ENCODE measurements at places on chromosomes 13 and 19.

GRCh38 chr19:44905437-44906160, at the start of gene APOE:
APOE (plus strand) TSS chr19:44905796; CDS start chr19:44906625, 829 bp downstream.
- DNase-seq = no peak

DNA sequence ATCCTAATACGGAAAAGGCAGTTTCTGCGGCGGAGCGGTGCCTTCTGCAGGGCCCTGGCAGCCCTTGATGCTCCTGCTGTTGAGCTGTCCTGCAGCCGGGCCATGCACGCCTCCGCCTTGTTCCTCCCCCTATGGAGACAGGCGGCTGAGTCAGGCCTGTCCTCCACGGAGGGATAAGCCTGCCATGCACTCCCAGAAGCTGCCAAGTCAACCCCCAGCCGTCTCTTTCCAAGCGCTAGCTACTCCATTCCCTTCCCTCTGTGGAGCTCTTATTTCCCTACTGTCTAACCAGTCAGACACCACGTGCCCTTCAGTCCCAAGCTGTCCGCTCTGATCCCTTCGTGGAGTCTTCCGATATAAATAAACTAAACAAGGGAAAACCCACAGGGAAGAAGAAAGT, 197.0 kb downstream of the COL4A1 start:
- DNase-seq = no peak

DNA sequence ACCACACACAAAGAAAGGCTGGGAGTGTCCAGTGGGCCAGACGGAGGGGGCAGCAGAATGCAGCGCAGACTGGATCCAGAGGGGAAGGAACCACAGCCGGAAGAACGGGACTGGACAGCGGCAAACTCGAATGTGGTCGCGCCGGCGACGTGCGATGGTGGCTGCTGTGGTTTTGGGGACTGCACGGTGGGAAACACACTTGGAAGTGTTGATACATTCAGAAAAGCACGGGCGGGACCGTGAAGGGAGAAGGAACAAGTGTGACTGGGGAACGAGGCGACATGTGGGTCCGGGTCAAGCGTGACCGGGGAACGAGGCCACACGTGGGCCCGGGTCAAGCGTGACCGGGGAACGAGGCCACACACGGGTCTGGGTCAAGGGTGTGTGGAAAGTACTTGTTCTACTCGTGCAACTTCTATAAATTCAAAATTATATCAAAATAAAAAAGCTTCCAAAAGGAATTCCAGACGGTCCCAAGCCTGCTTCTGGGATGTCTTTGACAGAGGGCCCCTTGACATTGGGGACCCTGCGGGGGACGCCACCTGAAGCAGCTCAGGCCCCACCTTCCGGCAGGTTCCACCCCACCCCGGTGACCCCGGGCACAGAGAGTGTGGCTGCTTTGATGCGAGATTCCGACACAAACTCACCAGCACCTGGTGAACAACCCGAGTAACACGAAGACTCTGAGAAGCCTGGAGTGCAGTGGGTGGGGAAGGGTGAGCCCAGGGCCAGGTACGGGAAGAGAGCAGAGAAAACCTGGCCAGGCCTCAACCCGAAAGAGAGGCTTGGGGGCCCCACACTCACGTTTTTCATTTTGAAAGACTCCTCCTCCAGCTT, 25.1 kb upstream of the C13orf46 start:
- DNase-seq = no peak

DNA sequence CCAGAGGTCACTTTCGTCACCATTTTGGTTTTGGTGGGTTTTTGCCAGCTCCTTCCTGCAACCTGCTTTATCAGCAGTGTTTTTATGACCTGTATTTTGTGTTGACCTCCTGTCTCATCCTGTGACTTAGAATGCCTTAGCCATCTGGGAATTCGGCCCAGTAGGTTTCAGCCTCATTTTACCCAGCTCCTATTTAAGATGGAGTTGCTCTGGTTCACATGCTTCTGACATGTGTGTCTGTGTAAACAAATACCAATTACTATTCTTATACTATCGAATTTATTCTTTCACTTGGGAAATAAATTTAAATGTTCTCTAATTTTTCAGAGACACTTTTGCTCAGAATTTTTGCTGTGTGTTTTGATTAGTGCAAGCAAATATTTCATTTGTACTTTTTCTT, 1370.3 kb upstream of the MIR17HG start:
- no peak for DNase-seq

DNA sequence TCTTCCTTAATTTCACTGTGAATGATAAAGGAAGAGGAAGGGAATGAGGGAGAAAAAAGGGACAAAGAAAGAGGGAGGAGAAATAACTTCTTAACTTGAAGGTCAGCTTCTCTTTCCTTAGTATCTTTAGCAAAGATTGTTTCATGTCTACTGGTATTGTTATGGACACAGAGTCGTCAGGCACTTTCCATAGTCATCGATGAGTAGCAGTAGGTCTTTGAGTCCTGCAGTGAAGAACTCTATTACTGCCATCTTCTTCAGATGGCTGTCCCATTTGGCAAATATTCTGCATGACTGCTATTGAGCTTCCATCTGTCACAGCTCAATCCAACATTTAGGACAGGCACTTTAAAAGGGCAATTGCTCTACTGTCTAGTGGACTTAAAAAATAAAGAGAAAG, 2463.1 kb downstream of the PCDH9 start:
- no peak for DNase-seq

All from GM12892 (cell line).